CD4-positive, alpha-beta T cell treated with Interleukin-17A for 1 hour (primary cell): ENCODE measurements at places on chromosomes 5 and 9.
A peak's percentile ranks its signal among the peaks of the same experiment; 100 is the strongest.

DNA sequence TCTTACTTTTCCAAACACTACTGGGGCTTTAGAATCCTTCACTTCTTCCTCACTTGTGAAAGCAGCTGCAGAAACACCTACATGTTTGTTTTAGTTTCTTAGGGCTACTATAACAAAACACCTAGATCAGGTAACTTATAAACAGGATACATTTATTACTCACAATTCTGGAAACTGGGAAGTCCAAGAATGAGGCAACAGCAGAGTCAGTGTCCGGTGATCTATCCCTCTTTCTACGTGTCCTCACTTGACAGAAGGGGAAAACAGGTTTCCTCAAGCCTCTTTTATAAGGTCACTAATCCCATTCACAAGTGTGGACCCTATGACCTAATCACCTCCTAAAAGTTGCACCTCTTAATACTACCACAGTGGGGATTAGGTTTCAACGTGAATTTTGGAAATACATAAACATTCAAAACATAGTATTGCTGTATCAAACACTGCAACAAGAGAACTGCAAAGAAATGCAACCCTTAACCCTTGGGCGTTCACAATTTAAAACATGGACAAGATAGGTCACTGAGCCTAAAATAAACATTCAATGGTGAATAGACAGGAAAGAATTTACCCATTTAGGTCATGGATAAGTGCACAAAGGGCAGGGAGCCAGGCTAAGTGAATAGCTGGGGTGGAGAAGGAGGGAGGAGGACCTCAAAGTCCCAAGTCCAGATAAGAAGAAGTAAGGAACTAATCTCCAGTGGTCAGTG, 104.3 kb downstream of the PIK3R1 start:
- no peak for DNase-seq

- DNase-seq, result no peak
Measured at GRCh38 chr9:693201-694091, 148.1 kb upstream of the DMRT1 start.

- peak; percentile 57 for DNase-seq
Measured at GRCh38 chr5:111225926-111226325, 1.7 kb downstream of the CAMK4 start.

DNA sequence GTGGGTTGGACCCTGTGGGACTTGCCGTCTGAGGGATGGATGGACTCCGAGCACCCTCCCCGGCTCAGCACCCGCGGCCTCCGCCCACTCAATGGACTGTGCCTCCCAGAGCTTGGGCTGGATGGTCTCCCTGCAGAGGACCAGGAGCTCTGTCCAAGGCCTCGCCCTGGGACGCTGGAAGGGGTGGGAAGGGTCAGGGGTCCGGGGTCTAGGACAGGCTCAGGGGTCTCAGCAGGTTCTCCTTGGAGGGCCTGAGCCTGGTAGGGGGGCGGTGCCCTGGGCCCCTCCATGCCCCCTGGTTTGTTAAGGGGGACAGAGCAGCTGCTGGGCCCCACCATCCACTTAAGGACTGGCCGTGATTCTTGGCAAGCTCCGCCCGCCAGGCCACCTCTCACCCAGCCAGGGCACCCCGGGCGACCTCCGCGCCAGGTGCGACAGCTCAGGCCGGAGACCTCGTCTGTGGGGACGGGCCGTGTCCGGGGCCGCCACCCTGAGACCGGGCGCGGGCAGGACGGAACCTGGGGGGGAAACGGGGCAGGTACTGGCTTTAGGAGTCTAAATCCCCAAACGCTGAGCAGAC, 29.2 kb downstream of the EXOC3 start:
- DNase-seq, result no peak

GRCh38 chr5:136042665-136043121, 13.9 kb downstream of the TGFBI start:
- no peak for DNase-seq

DNA sequence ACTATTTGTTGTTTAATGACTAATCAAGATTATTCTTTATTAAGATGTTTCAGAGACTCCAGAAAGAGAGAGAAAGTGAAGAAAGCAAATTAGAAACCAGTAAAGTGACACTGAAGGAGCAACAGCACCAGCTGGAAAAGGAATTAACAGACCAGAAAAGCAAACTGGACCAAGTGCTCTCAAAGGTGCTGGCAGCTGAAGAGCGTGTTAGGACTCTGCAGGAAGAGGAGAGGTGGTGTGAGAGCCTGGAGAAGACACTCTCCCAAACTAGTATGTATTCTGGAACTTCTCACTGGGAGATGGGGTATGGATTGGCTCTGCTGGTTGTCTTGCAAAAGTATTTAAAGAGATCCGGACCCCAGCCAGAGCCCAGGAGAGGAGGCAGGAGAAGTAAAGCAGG, 33.6 kb downstream of the RAB14 start:
- no peak for DNase-seq

DNA sequence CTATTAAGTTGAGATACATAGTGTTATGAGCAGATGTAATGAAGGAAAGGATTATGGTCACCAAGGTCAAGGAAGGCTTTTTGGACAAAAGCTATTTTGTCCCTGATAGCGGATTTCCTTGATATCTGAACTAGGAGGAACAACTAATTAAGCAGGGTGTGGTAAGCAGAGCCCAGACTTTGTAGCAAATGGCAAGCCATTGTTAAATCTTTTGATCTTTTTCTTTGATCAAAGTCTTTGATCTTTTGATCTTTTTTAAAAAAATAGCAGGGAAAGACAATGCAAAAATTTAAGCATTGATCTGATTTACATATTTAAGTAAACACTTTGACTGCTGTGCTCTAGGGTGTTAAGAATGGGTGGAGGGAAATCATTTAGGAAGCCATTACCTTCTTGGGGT, 1242.0 kb downstream of the MAT2B start:
- DNase-seq, result no peak

DNA sequence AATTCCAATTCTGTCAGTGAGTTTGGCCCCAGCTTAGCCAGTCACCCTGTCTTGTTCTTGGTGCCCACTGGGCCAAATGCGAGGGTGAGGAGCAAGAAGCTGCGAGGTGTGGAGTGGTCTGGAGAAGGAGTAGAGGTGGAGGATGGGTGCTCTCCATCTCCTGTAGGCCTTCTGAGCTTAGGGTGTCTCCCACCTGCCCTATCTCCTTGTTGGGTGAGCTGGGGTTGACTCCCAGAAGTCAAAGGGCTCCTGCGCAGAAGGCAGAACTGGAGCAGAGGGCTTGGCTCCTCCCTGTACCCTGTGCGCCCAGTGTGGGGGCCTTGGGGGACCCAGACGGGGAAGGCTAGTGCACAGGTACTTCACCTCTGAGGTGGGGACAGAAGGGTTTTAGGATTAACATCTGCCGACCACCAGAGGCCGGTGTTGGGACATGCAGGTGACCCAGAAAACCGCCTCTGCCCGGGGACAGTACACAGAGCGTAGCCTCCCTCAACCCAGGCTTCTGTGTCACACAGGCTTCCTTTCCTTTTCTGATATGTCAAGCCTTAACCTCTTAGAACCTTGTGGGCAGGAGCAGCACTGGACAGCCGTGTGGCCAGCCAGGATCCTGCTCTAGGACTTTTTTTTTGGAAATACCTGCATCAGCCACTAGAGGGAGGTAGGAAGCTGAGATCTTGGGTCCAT, 16.9 kb downstream of the IL5 start:
- DNase-seq, result peak; percentile 62
